ENCODE measurements at places on chromosomes 12 and 14.

DNA sequence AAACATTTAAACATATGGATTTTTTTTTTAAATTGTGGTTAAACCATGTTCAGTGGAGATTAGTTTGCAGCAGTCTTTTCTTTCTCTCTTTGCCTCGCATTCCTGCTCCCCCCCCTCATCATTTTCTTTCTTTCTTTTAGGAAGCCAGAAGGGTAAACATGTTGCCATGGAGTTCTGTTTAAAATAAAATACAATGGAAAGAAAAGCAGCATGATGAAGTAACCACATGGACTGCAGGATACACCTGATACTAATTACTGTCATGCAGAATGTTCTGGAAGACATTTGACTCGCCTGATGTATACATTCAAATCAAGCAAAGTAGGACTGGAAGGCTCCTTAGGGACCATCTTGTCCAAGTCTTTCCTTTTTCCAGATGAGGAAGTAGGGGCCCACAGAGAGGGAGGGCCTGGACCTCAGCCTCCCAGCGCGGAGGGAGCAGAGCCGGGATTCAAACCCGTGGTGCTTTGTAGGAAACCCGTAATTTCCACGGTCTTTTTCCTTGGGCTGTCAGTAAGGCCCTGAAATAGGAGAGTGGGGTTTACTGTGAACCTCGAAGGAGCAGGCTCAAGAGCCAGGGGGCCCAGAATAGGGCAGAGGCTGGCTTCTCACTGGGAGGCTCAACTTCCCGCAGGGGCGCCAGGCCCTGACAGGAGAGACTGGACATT lies 2.4 kb upstream of the MEG3 start:
- no peak for DNase-seq

DNA sequence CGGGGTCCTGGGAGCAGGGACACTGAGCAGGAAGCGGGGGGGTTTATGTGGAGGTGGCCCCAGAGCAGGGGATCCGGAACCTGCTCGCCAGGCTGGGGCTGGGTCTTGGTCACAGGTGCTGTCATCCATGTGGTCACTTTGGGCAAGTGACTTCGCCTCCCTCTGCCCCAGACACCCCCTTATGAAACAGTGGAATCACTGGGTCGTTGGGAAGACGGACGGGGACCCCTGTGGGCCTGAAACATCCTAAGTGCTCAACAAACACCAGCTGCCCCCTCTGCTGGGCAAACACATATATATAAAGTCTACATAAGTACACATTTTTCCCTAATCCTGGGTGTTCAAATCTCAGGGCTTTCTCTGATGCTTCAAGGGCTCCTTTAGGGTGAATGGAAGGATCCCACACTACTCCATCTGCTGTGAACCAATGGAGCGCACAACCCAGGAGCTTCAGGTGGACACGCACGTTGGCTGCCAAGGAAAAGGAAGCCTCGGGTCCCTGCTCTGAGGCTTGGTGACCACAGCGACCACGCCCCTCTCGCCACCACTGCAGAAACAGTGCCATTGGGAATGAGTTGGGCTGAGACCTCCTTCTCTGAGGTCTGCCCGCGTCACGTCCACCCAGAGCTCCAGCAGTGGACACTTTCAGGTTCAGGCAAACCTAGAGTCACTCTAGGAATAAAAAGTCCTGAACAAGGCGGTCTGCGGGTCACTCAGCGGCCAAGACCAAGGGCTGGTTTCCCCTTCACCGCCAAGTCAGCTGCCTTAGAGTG lies 54.6 kb downstream of the CDC42BPB start:
- peak; percentile 51 for DNase-seq

DNA sequence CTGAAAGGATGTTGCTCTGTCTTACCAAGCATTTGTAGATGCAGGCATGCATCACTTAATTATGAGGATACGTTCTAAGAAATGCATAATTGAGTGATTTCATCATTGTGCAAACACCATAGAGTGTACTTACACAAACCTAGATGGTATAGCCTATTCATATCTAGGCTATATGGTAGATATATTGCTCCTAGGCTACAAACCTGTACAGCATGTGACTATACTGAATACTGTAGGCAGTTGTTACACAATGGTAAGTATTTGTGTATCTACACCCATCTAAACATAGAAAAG lies 75.9 kb downstream of the IFT81 start:
- no peak for DNase-seq

GRCh38 chr14:93010522-93011140 lies 87.7 kb downstream of the CHGA start:
- no peak for DNase-seq

DNA sequence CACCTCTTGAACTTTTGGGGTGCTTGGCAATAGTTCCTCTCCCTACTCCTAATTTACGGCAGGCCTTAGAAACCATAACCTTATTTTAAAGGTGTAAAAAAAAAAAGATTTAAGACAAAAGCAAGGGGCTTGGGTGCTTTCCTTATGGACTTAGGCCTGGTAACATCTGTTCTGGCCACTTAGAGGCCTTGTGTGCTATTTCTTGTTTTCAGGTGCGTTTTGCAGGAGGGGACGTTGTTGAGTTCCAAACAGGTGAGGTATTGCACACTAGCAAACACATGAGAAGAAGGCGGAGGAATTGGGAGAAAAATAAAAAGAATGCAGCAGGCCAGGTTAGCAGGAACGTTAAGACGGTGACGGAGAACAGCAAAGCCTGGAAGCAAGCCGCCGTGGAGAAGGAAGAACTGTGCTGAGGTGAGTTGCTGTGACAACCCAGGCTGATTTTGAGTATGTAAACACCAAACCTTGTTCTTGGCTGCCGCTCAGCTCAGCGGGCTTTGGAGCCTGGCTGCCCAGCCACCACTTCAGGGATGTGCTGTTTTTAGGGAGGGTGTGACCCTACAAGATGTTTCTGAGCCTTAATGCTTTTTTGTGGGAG lies 17.3 kb downstream of the EMG1 start:
- no peak for DNase-seq

DNA sequence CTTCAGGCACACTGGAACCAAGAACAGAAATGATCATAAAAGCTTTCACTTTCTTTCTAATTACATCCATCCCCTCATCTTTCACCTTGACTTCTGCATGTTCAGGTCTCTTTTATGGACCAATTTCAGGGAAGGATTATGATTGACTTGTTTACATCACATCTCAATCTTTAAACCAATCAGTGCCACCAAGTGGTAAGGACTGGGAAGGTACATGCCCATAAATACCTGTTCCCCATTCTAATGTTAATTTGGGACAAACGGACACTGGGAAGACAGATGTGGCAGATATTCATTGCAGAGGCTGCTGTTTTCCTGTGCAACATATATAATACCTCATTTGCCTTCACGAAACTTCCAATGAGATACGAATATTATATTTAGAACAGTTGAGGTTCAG lies 978.1 kb downstream of the GALC start:
- no peak for DNase-seq

- no peak for DNase-seq
Measured at GRCh38 chr14:59601056-59601455, 24.4 kb upstream of the CCDC175 start.

GRCh38 chr14:94237983-94238382 lies 55.1 kb downstream of the SERPINA10 start:
- no peak for DNase-seq

DNA sequence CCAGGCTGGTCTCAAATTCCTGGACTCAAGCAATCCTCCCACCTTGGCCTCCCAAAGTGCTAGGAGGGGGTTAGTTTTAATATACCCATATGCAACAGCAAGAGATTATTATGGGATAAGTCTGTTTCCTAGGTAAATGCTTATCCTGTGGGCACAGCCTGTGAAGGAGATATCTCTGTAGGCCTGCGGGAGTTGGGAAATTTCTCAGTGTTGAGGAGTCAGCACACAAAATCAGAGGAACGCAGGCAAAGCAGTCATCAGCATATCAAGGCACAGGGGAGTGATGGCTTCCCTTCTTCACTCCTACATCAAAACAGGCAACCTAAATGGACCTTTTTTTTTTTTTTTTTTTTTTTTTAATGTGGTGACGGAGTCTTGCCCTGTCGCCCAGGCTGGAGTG lies 20.9 kb upstream of the TMED10 start:
- no peak for DNase-seq

DNA sequence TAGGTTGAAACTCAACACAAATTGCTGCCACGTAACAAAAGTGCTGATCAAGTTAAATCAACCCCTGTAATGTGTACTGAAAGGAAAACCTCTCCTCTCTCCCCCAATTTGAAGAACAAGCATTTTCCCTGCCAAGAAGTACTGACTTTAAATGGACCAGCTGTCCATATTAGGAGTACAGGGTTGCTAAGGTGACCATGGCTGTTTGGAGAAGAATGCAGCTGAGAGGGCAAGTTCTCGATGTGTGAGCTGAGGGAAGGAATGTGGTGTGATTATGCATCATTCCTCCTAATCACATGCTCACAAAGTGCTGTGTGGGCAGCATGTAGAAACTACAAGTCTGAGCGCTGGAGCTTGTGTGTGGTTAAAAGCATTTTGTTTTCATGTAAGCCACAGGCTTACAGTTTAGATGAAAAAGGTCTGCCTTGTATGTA lies 50.9 kb upstream of the CCT2 start:
- no peak for DNase-seq

GRCh38 chr14:51872396-51872795 lies 12.0 kb downstream of the GNG2 start:
- no peak for DNase-seq

GRCh38 chr12:56721721-56722120 lies 3.4 kb downstream of the NACA start:
- no peak for DNase-seq

GRCh38 chr12:52575256-52575655 lies 1.6 kb upstream of the KRT74 start:
- DNase-seq: no peak

DNA sequence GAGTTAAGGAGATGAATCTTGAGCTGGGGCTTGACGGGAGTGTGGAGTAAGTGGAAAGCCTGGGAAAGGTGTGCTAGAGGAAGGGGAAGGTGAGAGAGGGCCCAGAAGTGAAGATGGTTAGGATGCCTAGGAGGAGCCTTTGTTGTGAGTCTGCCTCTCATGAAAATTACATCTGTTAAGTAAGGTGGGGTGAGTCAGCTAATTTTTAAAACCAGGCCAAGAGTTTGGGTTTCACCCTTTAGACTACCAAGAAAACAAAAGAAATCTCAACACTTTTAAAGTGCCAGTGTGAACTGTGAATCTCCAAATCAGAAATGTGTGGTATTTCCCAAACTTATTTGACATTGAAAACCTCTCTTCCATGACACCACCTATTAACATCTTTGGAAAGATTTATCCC lies 185.2 kb downstream of the CRADD start:
- DNase-seq: no peak

All from OCI-LY7 (cell line).